ENCODE measurements at places on chromosomes 7 and 10.

- no peak for DNase-seq
These were observed 94.6 kb downstream of the DNAJB6 start for GRCh38 chr7:157431173-157431950.

DNA sequence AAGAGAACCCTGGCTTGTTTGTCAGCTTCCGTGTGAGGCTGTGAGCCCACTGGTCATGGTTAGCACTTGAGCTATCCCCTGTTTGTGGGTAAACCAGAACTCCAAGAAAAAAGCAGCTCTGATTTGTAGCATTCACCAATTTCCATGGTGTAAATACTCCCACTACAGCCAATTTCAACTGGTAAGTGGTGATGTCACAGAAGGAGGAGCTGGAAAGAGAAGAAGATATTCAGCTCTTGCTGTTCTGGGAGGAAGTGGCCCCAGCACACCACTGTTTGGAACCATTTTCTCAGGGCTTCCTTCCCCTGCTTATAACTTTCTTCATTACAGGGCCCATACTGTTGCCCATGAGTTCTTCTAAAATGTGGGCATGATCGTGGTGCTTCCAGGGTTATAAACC, 500.1 kb upstream of the ZMIZ1 start:
- DNase-seq: no peak

GRCh38 chr7:155731871-155732270, 80.4 kb downstream of the SHH start:
- DNase-seq: no peak

GRCh38 chr7:17299483-17299991, 1.1 kb downstream of the AHR start:
- no peak for DNase-seq

DNA sequence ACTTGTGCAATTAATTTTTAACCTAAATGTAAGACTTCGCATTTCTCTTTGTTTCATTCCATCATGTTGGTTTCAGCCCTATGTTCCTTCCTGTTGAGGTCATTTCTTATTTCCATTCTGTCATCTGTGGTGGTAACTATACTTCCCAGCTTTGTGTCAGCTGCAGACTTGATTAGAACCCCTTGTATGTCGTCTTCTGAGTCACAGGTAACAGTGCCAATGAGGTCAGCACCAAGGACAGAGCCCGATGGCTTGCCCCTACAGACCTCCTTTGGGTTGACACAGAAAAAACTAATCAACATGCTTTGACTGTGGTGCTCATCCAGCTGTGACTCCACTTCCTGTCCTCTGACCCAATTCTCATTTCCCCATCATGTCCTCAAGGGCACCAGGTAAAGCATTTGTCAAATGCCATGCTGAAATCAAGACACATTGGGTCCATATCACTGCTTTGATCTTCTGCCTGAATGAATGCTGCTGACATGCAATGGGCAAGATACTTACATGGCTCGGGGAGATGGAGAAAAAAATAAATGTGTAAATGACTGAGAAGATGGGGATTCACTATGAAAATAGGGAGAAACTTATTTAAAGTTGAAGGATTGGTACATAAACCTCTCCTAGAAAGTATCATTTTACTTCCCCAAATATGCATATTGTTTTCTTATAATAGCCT, 25.6 kb upstream of the CRTAC1 start:
- DNase-seq: no peak

DNA sequence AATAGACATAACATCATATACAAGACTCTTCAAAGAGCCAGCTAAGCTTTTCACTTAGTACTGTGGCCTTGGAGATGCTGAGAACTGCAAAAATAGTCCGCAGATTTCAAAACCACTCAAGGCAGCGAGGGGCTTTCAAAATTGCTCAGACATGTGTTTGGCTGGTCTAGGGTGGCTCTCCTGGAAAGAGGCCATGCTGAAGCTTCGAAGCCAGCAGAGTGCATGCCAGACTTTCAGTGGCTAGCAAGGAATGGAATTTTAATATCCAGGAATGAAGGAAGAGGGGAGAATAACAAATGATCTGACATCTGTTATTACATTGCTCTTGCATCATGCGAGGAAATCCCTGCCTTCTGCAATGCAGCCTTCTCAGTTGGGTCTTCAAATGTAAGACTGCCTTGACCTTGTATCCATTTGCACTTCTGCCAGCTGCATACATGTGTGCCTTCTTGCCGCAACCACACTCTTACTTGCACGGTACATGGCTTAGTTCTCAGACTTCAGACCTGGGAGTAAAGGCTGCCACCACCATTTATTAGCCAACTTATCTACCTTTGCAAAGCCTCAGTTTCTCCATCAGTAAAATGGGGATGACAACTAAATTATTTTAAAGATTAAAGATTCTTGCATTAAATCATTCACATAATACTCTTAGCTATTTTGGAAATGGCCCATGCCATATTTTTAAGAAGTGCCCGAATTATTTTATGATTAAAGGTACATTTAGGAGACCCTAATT, 55.9 kb downstream of the ITIH5 start:
- DNase-seq: peak; percentile 83

DNA sequence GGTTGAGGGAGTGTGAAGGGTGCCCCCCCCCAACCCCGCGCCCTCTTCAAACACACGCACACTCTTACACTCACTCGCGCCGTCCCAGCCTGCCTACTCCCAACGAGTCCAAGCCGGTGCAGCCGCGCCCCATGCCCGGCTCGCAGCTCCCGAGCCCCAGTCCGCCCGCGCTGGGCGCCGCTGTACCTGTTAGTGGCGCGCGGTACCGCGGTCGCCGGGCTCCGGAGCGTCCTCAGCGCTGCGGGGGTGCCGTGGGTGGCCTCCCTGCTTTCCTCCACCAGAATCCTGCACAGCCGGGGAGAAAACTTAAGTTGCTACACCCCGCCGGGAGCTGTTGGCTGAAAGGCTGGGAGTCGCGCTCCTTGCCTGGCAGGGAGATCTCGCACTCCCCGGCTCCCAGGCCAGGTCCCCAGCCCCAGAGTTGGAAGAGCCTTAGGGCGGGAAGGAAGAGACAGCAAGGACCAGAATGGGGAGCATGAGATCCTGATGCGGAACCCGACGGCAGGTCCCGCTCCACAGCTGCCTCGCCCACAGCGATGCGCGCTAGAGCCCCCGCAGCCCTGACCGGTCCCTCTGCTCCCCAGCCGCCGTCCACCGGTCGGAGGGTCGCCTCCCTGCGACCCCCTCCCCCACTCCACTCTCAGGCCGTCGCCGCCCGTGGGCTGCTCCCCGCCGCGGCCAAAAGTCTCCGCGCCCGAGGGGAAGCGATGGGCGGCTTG, 863 bp downstream of the ST8SIA6 start:
- DNase-seq: peak; percentile 35

DNA sequence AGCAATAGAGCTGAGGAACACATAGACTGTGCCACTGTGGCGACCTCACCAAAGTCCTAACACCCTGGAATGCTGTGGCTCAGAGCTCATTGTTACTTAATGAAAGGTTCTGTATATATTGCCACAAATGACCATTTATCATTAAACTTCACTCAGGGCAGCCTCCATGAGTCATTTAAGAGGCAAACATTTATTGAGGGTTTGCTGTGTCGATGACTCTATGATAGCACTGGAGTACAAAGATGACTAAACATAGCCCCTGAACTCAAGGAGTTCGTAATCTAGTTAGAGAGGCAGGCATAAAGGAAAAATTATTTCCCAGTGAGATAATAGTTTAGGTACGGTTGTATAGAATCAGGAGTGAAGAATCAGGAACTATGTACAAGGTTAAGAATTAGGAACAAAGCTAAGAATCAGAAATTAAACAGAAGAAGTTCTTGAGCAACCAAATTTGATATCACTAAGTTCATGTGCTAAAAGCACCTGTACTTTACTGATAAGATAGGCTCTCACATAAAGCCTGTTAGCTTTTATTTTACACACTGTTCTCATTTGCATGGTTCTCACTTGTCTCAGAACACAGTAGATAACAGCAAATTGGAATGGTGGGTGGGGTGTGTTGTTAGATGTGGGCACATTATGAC, 7.9 kb downstream of the ENTPD7 start:
- peak; percentile 59 for DNase-seq

DNA sequence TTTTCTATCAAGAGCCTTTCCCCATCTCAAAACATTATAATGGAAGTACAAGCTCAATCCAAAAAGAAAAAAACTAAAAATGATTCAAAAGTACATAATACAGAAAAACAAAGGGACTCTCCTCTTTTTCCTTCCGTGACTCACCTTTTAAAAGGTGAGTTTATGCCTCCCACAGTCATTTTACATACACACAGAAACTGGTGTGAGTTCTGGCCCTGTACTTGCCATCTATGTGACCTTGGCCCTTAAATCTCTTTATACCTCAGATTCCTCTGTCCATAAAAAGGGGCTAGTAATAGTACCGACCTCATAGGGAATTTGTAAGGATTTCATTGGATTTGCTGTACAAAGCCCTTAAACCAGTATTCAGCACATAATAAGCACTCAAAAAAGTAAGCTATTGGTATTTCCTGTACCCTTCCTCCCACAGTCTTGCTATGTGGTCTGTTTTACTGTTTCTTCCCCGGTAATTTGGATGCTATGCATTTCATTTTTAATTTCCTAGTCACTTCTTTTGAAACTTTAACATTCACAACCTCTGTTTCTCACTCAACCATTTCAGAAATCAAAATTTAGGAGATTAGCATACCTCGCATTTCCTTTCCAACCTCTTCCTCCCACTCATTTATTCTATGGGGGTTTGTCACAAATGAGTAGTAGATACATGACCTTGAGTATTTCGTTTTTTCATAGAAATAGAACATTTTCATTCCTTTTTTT, 39.0 kb downstream of the STK17A start:
- DNase-seq: peak; percentile 42

DNA sequence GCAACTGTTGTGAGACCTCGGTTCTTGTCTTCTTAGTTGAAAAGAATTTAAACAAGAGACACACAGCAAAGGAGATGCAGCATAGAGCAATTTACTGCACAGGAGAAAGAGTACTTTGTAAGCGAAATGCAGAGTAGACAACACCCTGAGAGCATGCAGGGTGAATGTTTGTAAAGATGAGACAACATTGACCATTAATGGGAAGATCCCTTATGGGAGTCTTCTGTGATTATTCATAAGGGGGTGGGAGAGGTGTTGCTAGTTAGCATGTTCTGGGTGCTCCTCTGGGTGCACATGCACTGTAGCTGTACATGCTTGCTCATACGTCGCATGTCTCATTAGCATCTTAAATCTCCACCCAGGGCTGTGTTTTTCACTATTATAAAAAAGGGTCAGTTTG, 62.3 kb downstream of the CLRN3 start:
- DNase-seq: no peak

- peak; percentile 43 for DNase-seq
These were observed 306.1 kb downstream of the DGKB start for GRCh38 chr7:14596421-14596820.

- DNase-seq: no peak
These were observed 122.9 kb upstream of the RET start for GRCh38 chr10:42953684-42954674.

DNA sequence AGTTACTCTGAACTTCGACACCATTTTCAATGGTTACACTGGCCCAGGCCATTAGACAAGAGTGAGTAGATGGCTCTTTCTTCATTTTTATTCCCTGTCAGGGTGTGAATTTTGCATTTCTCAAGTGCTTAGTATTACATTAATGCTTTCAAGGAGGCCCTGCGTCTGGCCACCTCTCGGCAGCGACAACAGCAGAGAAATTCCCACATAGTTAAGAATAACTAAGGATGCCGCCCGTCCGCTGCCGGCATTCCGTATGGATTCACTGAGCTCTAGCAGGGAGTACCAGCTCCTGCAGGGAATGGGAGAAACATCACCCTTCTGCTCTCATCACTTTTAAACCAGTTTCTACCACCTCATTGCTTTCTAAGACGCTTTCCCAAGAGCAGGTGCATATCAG, 153.6 kb downstream of the TCERG1L start:
- DNase-seq: no peak

DNA sequence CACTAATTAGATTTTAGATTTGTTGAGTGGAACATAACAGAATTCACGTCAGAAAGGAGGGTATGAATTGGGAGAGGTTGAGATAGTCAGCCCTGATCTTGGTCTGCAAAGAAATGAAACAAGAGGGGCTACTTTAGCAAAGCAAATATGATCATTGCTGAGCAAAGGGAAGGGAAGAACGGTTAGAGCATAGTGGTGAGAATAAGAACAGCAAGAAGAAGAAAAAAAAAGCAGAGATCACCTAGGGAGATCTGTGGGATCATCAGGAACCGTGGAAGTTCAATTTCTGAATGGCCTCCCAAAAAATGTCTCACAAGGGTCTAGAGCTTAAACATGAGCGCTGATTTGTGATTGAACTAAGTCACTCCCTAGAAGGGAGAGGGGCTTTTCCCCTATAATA, 156.1 kb downstream of the DGKI start:
- no peak for DNase-seq

- peak; percentile 62 for DNase-seq
These were observed 193.8 kb upstream of the CCDC6 start for GRCh38 chr10:60099998-60100747.

DNA sequence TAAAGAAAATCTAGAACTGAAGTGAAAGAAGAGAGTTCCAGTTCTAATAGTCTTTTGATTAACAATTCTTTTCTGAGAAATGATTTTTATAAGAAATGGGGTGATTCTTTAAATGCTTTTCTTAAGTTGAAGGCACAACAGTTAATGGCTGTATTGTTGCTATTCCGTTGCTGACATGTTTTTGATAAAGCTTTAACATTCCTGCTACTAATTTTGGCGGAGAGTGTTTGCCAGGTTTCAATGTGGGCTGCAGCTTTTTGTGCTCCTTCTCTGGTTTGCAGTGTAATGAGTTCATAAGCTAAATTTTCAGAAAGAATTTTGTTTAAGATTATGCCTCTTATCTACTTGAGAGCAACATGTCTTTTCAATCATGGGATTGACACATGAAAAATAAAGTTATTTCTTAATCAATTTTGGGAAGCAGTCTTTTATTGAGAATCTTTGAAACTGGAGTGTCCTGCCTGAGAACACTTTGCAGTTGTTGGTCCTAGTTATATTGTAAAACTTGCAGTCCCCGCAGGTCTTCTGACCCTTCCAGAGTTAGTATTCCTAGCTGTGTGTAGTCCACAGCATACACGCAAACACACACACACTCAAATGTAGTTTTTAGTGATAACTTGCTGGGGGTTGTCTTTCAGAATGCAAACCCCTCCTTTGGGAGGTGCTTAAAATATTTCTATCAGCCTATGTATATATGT, 56.7 kb downstream of the COL17A1 start:
- no peak for DNase-seq

GRCh38 chr7:99409192-99409572, 413 bp downstream of the BUD31 start:
- no peak for DNase-seq

DNA sequence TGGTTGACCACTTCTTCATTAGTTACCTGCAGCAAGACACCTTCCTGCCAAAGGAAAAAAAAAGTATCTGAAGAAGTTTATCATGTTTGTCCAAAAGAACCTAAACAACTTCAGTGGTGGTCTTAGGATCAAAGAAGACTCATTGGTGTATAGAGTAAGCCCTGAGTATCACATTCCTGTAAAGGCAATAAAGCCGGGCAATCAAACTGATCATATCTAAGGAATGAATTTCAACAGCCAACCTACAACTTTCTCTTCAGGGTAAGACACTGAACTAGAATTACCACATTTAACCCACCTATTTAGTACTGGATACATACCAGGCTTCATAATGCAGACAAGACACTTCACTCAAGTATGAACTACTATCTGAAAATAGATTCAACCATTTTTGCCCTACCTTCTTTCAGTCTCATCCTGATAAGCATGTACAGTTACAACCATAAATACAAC, 10.1 kb downstream of the HNRNPA2B1 start:
- no peak for DNase-seq

GRCh38 chr7:1804310-1804709, 134.2 kb downstream of the ELFN1 start:
- DNase-seq: no peak
